ENCODE measurements at places on chromosomes 7 and 10. TPM values are rescaled to one million over a fixed set of nuclear protein-coding genes. Genes with fewer than 3 reads are reported as not detected.

- DNase-seq, result no peak
These were observed 51.7 kb upstream of the PPIF start for GRCh38 chr10:79295563-79295962.

The ACADSB gene
- total RNA-seq, result 8.4 TPM

DNA sequence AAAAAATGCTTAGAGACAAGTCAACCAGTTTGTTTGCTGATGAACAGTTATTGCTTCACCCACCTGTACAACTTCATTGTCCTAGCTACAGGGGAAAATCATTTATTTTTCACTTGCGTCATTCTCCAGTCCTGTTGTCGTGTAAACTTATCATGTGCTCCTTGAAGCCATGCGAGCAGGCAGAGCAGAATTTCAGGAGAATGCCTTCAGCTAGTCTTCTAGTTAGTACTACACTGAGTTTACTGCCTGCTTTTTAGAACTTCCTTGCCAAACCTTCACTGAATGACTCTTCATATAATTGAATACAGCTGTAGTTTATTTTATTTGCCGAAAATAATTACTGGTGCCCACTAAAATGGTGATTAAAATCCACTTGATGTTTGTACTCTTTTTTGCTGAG is 15.6 kb downstream of the RPA3 start:
- DNase-seq, result no peak

GRCh38 chr10:100600218-100600617 is 64.5 kb downstream of the HIF1AN start:
- DNase-seq, result peak; percentile 5

The BICC1 gene
- 20.7 TPM for total RNA-seq

DNA sequence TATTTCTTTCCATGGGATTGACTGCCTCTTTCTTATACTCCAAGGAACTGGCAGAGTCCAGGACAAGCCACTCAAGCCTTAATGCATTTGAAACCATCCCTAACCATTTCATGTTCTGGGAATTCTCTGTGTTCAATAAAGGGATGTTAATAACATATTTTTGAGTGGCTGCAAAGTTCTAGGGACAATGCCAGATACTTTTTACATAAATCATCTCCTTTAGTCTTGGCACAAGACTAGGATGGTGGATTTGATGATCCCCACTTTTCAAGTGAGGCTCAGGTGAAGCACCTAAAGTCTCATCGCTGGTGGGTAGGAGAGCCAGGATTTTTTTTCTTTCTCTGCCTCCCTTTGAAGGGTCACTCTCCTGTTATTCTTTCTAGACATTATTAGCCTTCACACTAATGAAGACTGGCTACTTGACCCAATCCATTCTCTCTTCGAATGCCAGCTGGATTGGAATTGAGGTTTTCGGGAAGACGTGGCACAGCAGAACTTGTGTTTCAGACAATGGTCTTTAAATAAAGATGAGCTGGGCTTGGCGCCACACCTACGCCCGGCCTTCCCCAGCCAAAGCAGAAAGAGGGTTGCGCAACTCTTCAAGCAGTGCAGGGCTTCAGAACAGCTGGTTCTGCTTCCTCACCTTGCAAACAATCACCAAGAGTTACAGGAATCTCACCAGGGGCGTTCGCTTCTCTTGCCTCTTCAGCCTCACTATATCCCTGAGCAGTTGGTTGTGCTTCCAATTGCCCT is 73.8 kb upstream of the BMPER start:
- DNase-seq, result peak; percentile 44

The CARD11 gene
- total RNA-seq, result not detected

The SFTPA1 gene
- total RNA-seq, result not detected

GRCh38 chr10:130986846-130987245 is 324.7 kb downstream of the TCERG1L start:
- no peak for DNase-seq

- no peak for DNase-seq
These were observed 154.2 kb downstream of the EGFR start for GRCh38 chr7:55172881-55173609.

Data from LHCN-M2 (cell line).